Stimulated activated CD4-positive, alpha-beta T cell treated with anti-CD3 and anti-CD28 coated beads, Interleukin-4, amount 100 ng/mL, for 48 hours (primary cell): ENCODE measurements at places on chromosomes 5 and 9.

DNA sequence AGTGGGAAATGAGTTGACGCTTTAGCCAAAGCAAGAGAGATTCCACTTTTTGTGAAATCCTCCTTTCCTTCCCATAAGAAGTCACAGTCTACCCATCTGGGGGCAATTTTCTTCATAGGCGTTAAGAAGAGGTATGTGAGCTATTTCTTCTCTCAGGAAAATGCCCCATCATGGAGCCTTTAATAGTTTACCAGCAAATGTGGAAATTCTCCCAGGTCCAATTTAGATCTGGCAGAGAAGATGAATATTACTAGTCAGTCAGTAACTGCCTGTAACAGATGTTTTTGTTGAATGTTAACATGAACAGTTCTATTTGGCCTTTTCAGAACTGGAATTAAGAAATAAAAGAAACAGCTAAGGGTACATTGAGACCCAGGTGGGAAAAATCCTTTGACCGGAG is 156.4 kb upstream of the RFX3 start:
- DNase-seq: no peak

GRCh38 chr9:114233491-114234185 is 78.3 kb downstream of the COL27A1 start:
- no peak for DNase-seq

GRCh38 chr5:64628901-64629300 is 61.4 kb upstream of the SHISAL2B start:
- no peak for DNase-seq

DNA sequence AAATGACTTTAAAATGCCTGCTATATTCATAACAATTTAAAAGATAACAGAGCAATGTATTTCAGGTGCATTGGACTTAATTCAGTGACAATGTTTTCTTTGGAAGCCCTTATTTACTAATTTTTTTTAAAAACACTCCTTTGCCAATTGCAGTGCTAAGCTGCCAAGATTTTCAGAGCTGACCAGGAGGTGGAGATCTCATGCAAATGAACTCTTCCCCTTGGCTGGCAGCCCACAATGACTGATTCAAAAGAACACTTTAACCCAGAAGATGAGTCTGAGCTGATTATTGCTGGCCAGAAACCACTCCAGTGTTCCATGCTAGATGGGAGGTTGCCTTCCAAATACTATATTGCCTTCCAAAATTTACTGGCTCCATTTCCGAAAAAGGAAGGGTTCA is 128.3 kb upstream of the CCNH start:
- DNase-seq: no peak

DNA sequence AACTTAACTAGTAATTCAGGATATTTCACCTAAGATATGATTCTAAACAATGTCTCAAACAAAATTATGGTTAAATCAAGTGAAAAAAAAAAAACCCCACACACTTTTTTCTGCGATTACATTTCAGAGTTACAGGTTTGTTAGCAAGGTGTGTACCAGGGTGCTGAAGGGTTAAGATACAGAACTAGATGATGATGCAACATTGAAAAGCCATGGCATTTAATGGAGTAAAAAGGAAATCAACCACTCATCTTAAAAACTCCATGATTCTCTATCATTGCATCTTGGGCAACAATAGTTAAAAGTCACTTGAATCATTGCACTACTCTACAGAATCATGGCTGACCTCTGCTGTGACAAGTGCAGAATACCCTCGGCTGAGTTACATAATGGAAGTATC is 270.3 kb upstream of the EFNA5 start:
- no peak for DNase-seq

DNA sequence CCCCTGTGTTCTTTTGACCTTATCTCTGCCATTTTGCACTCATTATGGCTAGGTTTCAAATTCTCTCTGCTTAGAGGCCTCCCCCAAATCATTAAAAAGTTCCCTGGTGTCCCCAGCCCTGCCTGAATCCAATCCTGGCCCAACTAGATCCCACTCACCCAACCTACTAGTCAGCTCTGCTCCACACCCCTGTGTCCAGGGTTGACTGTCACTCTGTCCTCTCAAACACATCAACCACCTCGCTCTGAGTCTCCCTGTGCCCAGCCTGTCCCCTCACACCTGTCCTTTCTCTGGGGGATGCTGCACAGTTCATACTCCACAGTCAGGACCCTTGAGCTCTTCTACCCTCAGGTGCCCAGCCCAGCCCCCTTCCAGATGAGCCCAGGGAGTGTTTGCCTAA is 154.2 kb upstream of the SV2C start:
- no peak for DNase-seq

DNA sequence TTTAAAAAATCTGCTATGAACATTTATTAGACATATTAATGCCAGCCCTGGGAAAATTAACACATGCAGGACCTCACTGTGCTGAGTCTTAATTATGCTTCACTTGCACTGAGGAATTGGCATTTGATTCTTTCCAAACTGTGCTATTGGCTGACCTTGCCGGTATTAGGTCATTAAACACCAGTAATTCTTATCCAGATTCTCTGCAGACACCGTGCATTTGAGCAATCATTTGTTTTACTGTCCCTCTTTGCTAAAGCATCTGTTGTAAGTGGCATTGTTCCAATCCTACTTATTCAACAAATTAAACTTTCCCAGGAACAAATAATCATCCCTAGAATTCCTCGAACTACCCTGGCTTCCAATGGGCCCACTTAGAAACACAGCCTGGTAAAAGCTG is 145.0 kb downstream of the SLC12A2 start:
- DNase-seq: no peak

GRCh38 chr5:175718401-175719108 is 60.7 kb downstream of the HRH2 start:
- DNase-seq: peak; percentile 59

DNA sequence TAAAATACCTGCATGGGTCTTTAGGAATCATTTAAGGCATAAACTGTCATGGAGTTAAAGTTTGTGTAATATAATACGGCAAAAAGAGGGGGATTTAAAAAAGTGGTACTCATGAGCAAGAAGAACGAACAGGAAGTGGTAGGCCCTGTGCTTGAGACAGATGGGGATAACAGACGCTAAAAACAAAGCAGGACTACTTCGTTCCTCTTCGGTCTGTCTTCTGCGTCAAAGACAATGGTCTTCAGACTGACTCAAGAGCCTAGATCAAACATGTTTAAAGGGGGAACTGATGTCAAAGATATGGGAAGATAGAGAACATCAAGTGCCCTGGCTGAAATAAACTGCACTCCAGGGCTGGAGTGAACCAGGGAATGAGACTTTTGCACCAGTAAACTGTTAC is 59.8 kb upstream of the RFX3 start:
- no peak for DNase-seq

DNA sequence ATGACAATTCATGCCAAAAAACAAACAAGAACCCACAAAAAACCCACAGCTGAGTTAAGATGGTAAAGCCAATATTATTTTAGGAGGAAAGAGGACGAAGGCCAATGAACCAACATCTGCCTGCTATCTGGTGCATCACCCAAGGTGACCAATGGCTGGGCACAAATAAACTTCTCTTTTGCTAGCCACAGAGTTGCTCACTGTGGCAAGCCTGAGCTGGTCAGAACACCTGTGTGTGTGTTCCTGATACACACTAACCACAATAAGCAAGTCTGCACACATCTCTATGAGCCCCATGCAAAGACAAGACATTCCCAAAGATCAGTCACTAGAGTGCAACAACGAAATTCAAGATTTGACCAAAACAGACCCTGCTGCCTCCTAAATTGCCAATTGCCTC is 63.1 kb downstream of the RNF38 start:
- DNase-seq: no peak

DNA sequence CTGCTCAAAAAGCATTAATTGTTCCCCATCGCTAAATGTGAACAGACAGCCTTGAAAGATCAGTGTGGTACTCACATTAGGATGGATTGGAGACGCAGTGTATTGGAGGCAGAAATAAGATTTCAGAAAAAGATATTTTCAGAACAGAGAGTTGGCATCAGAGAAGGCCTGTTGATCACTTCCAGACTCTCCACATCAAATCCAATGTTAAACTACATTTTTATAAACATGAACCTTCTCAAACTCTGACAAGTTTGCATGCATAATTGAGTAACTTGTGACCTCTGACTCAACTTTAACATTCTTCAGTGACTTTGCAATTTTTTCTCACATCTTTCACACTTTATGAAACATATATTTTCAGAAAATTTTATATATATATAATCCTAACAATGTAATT is 919.6 kb upstream of the SEMA6A start:
- no peak for DNase-seq

DNA sequence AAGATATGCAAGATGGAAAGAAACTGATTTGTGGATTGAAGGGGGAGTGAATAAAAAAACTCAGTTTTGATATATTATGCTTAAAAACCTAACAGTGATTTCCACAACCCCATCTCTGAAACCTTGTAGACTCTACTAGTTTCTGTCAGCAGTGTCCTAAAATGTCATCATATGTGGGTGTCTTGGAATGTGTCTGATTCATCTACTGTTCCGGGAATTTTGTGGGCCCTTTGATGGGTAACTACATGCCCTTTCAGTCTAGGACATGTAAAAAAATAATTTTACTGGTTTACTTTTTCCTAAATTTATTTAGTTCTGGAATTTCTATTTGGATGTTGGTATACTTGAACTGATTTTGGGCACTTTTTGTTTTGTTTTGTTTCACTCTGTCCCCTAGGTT is 118.9 kb upstream of the NMUR2 start:
- no peak for DNase-seq

- DNase-seq: no peak
Observed at GRCh38 chr5:126472538-126472889, 49.3 kb downstream of the GRAMD2B start.

- no peak for DNase-seq
Observed at GRCh38 chr5:151062405-151063141, 18.3 kb downstream of the TNIP1 start.
